ENCODE measurements at places on chromosomes 4 and X.

DNA sequence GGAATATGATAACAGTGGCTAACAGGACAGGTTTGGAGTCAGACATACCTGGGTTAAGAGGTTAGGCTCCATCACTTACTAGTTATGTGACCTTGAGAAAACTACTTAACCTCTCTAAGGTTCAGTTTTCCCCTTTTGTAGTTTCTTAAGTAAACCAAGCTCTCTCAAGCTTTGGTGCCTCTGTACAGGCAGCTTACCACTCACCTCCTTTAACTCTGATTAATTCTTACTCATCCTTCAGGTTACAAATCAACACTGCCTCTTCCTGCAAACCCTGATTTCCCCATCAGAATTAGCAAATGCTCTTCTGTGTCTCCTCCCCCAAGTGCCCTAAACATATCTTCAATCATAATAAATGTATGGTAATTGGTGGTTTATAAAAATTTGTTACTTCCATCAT is 3.5 kb upstream of the SERTM2 start:
- DNase-seq, result no peak

- no peak for DNase-seq
Observed at GRCh38 chr4:168615294-168616065, 118.6 kb downstream of the PALLD start.

DNA sequence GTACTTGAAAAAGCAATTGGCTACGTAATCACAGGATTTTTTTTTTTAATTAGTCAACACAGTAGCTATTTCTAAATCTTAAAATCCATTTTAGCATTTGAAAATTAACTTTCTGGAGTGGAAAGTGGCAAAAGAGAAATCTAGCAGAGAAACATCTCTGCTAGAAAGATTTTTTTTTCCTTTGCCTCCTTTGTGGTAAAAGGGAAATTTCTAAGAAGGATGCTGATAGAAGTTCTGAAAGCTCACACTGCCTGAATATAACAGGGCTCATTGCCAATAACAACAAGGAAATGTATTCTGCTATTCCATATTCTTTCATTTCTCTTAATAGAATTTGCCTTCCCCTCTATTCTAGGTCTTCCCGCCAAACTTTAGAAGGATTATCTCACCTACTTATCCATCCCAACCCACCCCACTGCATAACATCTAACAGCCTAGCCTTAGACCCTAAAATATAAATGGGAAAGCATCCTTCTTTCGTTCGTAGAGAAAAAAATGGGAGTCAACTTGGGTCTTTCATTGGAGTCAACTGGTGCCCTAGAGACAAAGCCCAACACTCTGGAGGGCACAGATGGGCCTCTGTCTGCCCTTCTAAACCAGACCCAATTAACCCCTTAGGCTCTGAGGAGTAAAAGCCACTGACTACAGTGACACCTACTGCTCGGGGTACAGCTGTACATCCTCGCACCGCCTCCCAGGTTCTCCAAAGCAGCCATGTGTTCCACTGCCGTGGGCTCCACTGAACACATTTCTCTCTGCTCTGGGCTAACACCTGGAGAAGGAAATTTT is 103.9 kb downstream of the MAML3 start:
- DNase-seq, result no peak

DNA sequence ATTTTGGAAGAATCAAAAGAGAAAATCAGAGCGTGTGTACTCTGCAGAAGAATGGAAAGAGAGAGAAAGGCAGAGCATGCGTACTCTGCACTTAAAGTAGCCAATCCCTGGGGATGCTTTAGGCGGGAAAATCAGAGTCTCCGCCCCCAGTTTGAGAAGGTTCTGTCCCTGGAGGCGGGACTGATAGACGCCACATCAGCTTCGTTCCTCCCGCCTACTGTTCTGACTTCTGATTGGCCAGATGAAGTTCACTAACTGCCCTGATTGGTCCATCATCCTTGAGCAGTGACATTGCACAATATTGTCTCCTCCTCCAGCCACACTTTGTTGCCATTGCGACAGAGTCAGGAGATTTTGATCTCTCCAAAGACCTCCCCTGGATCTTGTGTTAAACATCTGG is 23.8 kb downstream of the SSX1 start:
- DNase-seq, result no peak

- no peak for DNase-seq
Observed at GRCh38 chr4:99207069-99207743, 11.8 kb downstream of the ADH6 start.

GRCh38 chrX:40852586-40852985 is 117.2 kb upstream of the MED14 start:
- DNase-seq, result no peak

- no peak for DNase-seq
Observed at GRCh38 chr4:2334826-2335728, 73.2 kb upstream of the MXD4 start.

- no peak for DNase-seq
Observed at GRCh38 chr4:36046026-36046425, 198.3 kb downstream of the ARAP2 start.

DNA sequence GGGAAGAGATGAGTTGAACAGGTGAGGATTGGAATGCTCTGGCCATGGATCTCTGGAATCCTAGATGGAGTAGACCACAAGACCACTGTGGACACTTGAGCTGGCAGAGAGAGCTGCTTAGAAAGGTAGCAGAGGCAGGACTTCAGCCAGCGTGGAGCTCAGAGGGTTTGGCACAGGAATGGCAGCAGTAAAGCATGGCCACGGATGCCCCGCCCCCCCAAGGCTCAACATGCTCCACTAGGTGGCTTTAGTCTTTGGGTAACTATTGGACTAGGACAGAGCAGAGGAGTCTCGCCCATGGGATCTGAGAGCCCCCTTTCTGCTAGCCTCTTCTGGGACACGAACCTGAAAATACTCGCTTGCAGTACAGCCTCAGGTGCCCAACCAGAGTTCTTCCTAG is 150.1 kb upstream of the NEIL3 start:
- no peak for DNase-seq

DNA sequence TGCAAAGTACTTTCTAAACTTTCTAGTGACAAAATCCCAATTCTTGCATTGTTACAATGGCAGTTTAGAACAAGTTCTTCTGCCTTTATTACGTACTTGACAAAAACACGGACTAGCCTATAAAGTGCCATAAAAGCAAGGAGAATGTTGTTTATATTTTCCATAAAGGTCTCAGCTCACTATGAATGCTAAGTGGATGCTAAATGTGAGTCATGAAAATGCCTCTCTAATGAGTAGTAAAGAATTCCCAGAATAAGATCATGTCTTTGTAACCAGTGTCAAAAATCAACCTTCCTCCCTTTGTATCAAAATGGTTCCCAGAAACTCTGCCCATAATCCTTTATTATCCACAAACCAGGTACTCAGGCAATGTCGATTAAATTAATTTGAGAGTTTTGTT is 539.8 kb upstream of the SLIT2 start:
- DNase-seq, result no peak

- DNase-seq, result no peak
Observed at GRCh38 chrX:67949270-67949669, 405.4 kb downstream of the AR start.

DNA sequence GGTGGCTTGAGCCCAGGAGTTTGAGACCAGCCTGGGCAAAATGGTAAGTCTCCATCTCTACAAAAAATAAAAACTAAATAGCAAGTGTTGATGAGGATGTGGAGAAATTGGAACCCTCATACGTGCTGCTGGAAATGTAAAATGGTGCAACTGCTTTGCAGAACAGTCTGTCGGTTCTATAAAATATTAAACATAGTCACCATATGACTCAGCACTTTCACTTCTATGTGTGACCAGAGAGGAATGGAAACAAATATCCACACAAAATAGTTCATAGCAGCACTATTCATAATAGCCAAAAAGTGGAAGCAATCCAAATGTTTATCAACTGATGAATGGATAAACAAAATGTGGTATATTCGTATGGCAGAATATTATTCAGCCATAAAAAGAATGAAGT is 60.8 kb upstream of the FMR1 start:
- DNase-seq, result no peak

DNA sequence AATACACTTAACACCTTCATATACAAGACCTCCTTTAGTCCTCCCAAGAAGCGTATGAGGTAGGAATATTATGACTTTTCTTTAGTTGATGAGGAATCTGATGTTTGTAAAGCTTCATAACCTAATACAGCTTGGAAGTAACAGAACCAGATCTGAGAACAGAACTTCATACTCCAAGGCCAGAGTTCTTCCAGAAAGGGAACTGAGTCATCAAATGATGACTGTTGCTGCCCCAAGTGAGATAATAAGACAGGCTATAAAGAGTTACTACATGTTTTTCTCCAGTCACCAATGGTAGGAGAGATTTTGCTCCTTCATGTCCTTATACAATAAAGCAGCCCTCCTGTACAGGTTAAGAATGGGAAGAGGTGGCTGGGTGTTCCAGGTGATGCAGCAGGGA is 74.3 kb upstream of the ANXA3 start:
- DNase-seq, result no peak

DNA sequence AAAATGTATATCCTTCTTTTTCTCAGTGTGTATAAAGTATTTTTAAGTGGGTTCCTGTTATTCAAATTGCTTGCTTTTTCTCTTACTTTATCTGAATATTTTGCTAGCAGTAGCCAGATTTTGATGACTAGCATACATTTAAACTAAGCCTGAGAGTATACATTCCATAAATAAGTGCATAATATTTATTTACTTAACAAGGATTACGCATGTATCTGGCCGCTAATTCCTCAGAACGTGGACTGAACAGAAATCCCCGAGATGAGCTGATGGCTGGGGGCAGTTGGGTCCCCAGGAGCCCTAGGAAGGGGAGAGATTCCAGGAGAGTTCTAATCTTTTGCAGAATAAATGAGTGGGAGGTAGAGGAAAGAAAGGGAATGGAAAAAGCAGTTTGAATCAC is 91.0 kb downstream of the PHOX2B start:
- no peak for DNase-seq

- DNase-seq, result no peak
Observed at GRCh38 chr4:23970201-23970850, 80.5 kb upstream of the PPARGC1A start.

GRCh38 chr4:46839128-46839527 is 69.9 kb downstream of the COX7B2 start:
- no peak for DNase-seq

DNA sequence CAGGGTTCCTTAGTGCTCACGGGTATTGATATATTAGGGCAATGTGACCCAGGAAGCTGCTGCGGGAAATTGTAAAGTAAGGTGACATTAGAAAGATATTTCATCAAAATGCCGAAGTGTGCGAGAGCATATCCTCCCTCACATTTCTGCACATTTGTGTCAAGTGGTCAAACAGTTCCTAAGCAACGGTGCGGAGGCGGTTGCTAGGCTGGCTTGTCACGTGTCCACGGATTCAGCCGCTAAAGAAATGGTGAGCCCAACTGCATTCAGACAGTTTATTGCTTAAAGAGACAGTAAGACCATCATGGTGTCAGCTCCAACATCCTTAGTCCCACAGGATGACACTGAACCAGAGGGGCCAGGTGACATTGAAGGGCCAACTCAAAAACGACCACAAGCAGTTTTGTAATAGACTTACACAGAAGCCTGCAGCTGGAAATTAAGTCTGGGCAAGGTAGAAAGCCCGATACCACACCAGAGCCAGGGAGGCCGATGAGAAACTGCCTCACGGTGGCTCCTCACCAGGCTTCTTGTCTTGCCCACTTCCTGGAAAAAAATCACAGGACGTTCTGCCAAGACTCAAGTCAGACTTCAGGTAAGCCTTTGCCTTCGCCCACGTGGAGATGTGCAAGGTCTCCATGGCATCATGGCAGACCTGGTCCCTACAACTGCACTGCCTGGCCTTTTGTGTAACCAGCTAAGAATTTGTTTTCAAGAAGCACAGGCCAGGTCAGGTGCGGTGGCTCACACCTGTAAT is 50.4 kb downstream of the USP11 start:
- no peak for DNase-seq

GRCh38 chr4:66872661-66873060 is 672.6 kb downstream of the CENPC start:
- DNase-seq, result no peak

GRCh38 chr4:87497578-87497977 is 31.6 kb downstream of the SPARCL1 start:
- no peak for DNase-seq

DNA sequence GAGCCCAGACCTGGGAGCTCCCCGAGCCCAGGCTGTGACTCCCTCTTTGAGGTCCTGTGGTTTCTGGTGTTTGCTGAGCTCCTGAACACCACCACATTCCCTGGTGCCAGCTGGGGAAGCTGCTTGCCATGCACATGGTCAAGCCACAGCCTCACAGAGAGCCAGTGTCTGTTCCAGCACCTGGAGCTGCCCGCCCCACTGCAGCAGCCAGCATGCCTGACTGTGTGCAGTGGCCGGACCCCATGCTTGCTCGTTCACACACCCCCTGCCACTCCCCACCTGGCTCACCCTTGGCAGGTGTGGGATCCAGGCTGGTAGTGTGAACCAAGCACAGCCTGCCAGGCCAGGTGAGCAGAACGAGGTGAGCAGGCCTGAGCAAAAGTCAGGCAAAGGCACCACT is 95.6 kb upstream of the FAM9C start:
- no peak for DNase-seq

GRCh38 chr4:168304744-168305459 is 13.7 kb downstream of the DDX60 start:
- DNase-seq, result no peak

GRCh38 chrX:134599184-134599914 is 58.9 kb downstream of the PLAC1 start:
- no peak for DNase-seq

GRCh38 chr4:1869530-1870327 is 1.5 kb upstream of the NSD2 start:
- DNase-seq, result no peak

DNA sequence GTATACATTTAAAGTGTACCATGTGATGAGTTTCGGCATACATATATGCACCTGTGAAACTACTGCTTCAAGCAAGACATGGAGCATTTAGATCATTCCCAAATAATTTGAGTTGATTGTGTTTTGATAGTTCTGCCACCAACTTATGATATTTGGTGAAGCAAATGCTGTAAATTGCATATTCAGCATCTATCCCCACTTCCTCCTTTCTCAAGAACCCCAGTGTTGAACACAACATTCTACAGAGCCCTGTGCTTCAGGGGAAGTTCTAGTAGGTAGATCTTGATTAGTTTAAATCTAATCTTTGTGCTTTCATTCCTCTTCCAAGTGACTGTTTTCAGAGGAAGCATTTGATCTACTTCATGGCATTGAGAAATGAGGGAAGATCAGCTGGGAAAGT is 5.4 kb upstream of the SHROOM3 start:
- no peak for DNase-seq

GRCh38 chr4:122787940-122788339 is 38.7 kb upstream of the FGF2 start:
- DNase-seq, result no peak

DNA sequence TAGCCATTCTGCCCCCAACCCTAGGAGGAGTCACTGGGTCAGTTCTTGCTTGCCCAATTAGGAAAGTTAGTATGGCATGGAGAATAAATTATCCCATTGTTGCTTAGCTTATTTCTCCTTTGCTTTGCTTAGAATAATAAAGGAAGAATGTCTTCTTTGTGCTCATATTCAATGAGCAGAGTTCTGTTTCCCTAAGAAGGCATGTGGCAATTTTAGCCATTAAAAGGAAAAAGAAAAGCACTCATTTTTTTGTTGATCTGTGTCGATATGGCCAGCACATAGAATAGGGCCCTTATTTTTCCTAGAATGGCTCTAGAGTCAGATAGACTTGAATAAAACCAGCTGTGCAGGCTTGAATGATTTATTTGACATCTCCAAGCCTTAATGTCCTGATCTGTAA is 166.4 kb upstream of the PPARGC1A start:
- no peak for DNase-seq
